ENCODE measurements at places on chromosomes 2 and 18. TPM values are rescaled to one million over a fixed set of nuclear protein-coding genes. Genes with fewer than 3 reads are reported as not detected.

The ACTG2 gene
- total RNA-seq: 78.8 TPM

- no peaks in the 10 kb centered on the region for H3K27me3 ChIP-seq
- DNase-seq: no peak
- no peak overlapping the region for H3K4me3 ChIP-seq
- no peaks in the 10 kb centered on the region for H3K4me1 ChIP-seq
- no peak overlapping the region for H3K27ac ChIP-seq
These were observed 146.3 kb downstream of the TMX3 start for GRCh38 chr18:68568364-68569155.

The GPR155 gene
- total RNA-seq: 3.4 TPM

The TUBB6 gene
- 501 TPM for total RNA-seq

- H3K4me1 ChIP-seq: no peaks in the 10 kb centered on the region
- H3K27ac ChIP-seq: no peak overlapping the region
- H3K27me3 ChIP-seq: 0 out of 2 replicates have a peak, but pooled peaks cover 2% of the 10 kb centered on the region
- H3K4me3 ChIP-seq: no peak overlapping the region
- no peaks in the 10 kb centered on the region for H3K36me3 ChIP-seq
These were observed 500.3 kb upstream of the SMIM21 start for GRCh38 chr18:75927791-75928190.

- no peak overlapping the region for H3K4me3 ChIP-seq
- no peak for DNase-seq
- H3K27ac ChIP-seq: no peak overlapping the region
These were observed 105.8 kb downstream of the ARHGAP28 start for GRCh38 chr18:6835345-6835744.

- no peak overlapping the region for H3K4me3 ChIP-seq
- peaks cover 6% of the 10 kb centered on the region for H3K4me1 ChIP-seq
- DNase-seq: no peak
- no peaks in the 10 kb centered on the region for H3K36me3 ChIP-seq
- no peak overlapping the region for H3K27ac ChIP-seq
- H3K27me3 ChIP-seq: no peaks in the 10 kb centered on the region
These were observed 108.0 kb downstream of the CLIP4 start for GRCh38 chr2:29223257-29223656.

GRCh38 chr2:45013229-45014015, 4.2 kb upstream of the SIX2 start:
- H3K27ac ChIP-seq: no peak overlapping the region
- DNase-seq: no peak
- no peaks in the 10 kb centered on the region for H3K27me3 ChIP-seq
- peak overlapping the region; percentile 27 for H3K4me3 ChIP-seq
- peaks cover 32% of the 10 kb centered on the region for H3K4me1 ChIP-seq
- H3K36me3 ChIP-seq: no peaks in the 10 kb centered on the region

The CD28 gene
- total RNA-seq: not detected

GRCh38 chr2:121746071-121746578, 9.3 kb upstream of the TSN start:
- H3K4me3 ChIP-seq: no peak overlapping the region
- no peaks in the 10 kb centered on the region for H3K36me3 ChIP-seq
- peak; percentile 28 for DNase-seq
- H3K27ac ChIP-seq: no peak overlapping the region

DNA sequence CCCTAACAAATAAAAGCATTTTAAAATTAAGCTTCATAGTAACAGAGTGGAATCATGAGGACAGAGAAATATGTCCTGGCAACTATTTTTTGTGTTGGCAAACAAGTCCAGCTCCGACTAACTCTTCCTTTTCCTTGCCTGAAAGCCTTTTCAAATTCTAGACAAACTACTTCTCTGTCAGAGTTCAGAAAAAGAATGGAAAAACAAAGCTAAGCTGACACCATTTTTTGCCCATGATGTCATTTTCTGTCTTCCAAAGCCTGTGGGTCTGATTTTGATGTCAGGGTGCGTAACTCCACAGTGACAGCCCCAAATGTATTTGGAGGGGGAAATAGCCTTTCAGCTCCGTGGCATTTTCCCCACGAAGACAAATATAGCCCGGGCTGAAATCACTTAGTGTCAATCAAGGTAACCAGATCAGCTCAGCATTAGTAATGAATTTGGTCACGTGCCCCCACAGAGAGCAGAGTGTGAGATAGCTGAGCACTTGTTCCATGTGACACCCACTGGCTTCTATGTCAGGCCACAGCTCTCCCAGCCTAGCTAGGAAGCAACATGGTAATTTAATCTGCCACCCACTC, 233.0 kb upstream of the SIX2 start:
- H3K27ac ChIP-seq: no peak overlapping the region
- no peaks in the 10 kb centered on the region for H3K27me3 ChIP-seq
- no peak for DNase-seq
- peaks cover 34% of the 10 kb centered on the region for H3K4me1 ChIP-seq
- no peaks in the 10 kb centered on the region for H3K36me3 ChIP-seq
- H3K4me3 ChIP-seq: no peak overlapping the region

- DNase-seq: no peak
- H3K27me3 ChIP-seq: no peaks in the 10 kb centered on the region
- H3K27ac ChIP-seq: no peak overlapping the region
- H3K36me3 ChIP-seq: no peaks in the 10 kb centered on the region
- H3K4me1 ChIP-seq: no peaks in the 10 kb centered on the region
These were observed 154.9 kb downstream of the FTCDNL1 start for GRCh38 chr2:199696048-199696447.

The TUBA3E gene
- not detected for total RNA-seq

DNA sequence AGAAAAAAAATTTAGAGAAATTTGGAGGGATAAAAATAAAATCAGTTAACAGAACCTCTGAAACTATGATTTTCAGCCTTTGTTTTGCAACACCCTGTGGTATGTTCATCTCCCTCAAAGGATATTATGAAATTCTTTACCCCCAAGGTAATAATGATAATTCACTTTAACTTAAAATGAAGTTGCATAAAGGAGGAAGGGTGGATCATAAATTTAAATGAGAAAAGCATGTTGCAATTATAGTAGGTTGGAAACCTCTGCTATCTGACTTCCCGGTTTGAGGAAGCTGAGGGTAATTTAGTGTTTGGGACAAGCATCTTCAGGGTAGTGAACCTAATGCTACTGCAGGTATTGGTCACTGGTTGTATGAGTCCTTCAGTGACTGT, 102.9 kb downstream of the BABAM2 start:
- no peaks in the 10 kb centered on the region for H3K27me3 ChIP-seq
- no peaks in the 10 kb centered on the region for H3K36me3 ChIP-seq
- H3K27ac ChIP-seq: no peak overlapping the region
- no peak for DNase-seq
- H3K4me3 ChIP-seq: no peak overlapping the region
- peaks cover 13% of the 10 kb centered on the region for H3K4me1 ChIP-seq

GRCh38 chr2:205681401-205682238, 681 bp upstream of the NRP2 start:
- H3K27ac ChIP-seq: peak overlapping the region; percentile 9
- H3K36me3 ChIP-seq: no peaks in the 10 kb centered on the region
- H3K27me3 ChIP-seq: no peaks in the 10 kb centered on the region
- peaks cover 43% of the 10 kb centered on the region for H3K4me1 ChIP-seq
- H3K4me3 ChIP-seq: peak overlapping the region; percentile 68

DNA sequence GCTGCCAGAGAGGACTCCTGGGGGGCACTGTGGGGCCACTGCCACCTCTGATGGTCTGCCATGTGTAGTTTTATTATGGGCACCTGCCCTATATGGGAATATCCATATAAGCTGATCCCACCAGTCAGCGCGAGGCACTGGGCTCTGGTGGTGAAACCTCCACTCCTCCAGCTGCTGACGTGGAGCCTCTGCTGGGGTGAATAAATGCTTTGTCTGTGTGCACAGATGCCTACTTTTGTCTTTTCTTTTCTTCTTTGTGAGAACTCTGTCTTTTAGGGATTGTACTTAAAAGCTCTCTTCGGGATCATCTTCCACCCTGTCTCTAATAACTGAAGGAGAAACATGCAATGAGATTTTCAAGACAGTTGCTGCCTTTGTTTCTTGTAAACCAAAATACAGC, 68.9 kb upstream of the NCK2 start:
- H3K4me1 ChIP-seq: no peaks in the 10 kb centered on the region
- H3K27ac ChIP-seq: no peak overlapping the region
- no peak for DNase-seq
- peaks cover 6% of the 10 kb centered on the region for H3K27me3 ChIP-seq
- no peak overlapping the region for H3K4me3 ChIP-seq

GRCh38 chr2:180063494-180064092, 56.5 kb upstream of the CWC22 start:
- no peaks in the 10 kb centered on the region for H3K36me3 ChIP-seq
- H3K27me3 ChIP-seq: no peaks in the 10 kb centered on the region
- no peak overlapping the region for H3K27ac ChIP-seq
- no peaks in the 10 kb centered on the region for H3K4me1 ChIP-seq

- H3K27me3 ChIP-seq: no peaks in the 10 kb centered on the region
- DNase-seq: no peak
- no peak overlapping the region for H3K4me3 ChIP-seq
- H3K27ac ChIP-seq: no peak overlapping the region
- no peaks in the 10 kb centered on the region for H3K36me3 ChIP-seq
- no peaks in the 10 kb centered on the region for H3K4me1 ChIP-seq
These were observed 338.6 kb downstream of the DCC start for GRCh38 chr18:52678551-52678950.

GRCh38 chr18:70431203-70431624, 142.4 kb downstream of the SOCS6 start:
- no peak for DNase-seq
- no peaks in the 10 kb centered on the region for H3K27me3 ChIP-seq
- no peak overlapping the region for H3K27ac ChIP-seq
- peaks cover 7% of the 10 kb centered on the region for H3K4me1 ChIP-seq

DNA sequence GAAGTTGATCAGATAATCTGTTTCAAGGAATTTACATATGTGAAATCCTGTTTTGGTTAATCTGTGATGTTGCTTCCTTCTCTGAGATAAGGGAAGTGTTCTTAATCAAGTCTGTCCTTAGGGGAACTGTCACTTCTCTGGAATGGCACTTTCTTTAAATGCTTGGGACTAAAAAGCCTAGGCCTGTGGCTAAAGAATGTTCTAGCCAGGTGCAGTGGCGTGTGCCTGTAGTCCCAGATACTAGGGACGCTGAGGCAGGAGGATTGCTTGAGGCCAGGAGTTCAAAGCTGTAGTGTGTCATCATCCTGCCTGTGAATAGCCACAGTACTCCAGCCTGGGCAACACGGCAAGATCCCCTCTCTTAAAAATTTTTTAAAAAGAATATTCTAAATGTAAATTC, 217.6 kb upstream of the SIX3 start:
- H3K36me3 ChIP-seq: no peaks in the 10 kb centered on the region
- no peak for DNase-seq

- no peak overlapping the region for H3K4me3 ChIP-seq
- H3K27me3 ChIP-seq: no peaks in the 10 kb centered on the region
- no peak overlapping the region for H3K27ac ChIP-seq
- no peaks in the 10 kb centered on the region for H3K36me3 ChIP-seq
- no peak for DNase-seq
These were observed 560.6 kb upstream of the ID2 start for GRCh38 chr2:8121022-8121825.

DNA sequence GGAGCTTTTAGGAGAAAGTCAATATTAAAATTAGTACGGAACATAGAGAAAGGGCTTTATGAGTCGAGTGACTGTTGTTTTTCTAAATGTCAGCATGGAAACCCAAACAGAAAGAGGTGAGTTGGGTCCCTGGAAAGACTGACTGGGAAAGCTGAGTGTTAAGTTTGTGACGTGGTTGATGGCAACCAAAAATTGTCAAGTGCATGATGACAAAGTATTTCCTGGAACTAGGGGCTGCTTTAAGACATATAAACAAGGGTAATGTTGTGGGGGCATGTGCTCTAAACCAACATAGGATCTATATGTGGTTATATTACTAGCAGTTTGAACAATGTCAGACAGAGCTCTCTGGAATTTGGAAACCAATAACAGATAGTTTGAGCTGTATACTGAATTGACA, 50.9 kb upstream of the GPD2 start:
- no peaks in the 10 kb centered on the region for H3K36me3 ChIP-seq
- no peaks in the 10 kb centered on the region for H3K4me1 ChIP-seq
- no peak overlapping the region for H3K4me3 ChIP-seq
- no peak overlapping the region for H3K27ac ChIP-seq
- no peak for DNase-seq

DNA sequence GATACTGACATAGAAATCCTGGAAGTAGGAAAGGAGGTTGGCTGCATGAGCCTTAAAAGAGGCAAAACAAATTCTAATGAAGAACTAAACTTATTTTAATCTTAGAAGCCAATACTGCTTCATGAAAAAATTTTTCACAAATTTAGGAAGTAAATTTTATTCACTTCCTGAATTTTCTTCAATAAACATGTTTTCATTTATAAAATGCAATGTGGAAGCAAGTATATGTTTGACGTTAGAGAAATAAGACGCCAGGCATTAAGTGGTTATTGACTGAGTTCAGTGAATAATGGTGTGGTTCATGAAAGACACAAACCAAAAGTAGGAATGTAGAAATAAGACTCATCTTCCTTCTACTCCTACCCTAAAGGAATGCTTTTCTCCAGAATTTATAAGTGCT, 136.4 kb downstream of the USP34 start:
- no peak overlapping the region for H3K4me3 ChIP-seq
- peaks cover 34% of the 10 kb centered on the region for H3K36me3 ChIP-seq
- H3K4me1 ChIP-seq: no peaks in the 10 kb centered on the region
- no peak overlapping the region for H3K27ac ChIP-seq

- H3K27me3 ChIP-seq: no peaks in the 10 kb centered on the region
- no peak overlapping the region for H3K4me3 ChIP-seq
- no peak overlapping the region for H3K27ac ChIP-seq
- DNase-seq: no peak
These were observed 26.6 kb downstream of the LPIN2 start for GRCh38 chr18:2986150-2986865.

- no peak for DNase-seq
- no peaks in the 10 kb centered on the region for H3K36me3 ChIP-seq
- no peak overlapping the region for H3K27ac ChIP-seq
- no peak overlapping the region for H3K4me3 ChIP-seq
- no peaks in the 10 kb centered on the region for H3K27me3 ChIP-seq
These were observed 39.5 kb downstream of the USP34 start for GRCh38 chr2:61431345-61431744.

DNA sequence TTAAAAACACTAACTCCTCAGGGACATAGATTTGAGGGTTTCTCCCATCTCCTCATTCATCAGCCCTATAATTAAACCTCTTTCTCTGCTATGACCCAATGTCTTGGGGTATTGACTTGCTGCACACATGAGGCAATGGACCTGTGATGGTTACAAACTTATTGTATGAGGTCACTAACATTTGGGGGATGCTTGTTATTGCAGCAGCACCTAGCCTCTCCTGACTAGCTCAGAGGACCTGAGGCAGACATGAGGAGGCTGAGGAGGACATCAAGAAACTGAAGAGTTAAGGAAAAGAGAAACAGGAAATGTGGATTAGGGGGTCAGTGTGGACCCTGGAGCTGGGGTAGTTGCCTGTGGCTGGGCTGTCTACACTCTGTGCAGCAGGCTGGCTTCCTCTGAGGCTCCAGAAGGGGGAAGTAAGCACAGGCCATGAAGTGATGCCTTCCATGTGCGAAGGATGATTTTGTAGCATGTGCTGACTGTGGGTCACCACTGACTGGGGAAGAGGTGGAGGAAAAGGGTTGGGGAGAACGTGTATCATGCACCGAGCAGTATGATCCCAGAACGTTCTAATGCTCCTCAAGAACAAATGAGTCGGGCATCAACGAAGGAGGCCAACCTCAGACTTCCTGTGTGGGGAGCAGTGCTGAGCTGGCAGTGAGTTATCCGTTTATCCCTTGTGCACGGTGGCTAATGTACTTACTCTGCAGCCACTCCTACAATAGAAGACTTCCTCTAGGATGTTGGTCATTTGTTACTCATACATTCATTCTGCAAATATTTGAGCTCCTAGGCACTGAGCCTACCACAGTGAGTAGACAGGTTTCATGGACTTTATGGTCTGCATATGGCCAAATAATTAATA, 42.1 kb upstream of the RFX8 start:
- H3K4me1 ChIP-seq: peaks cover 42% of the 10 kb centered on the region
- no peaks in the 10 kb centered on the region for H3K36me3 ChIP-seq
- H3K27me3 ChIP-seq: no peaks in the 10 kb centered on the region
- H3K27ac ChIP-seq: peak overlapping the region; percentile 98
